Tracheal epithelial cell (primary cell): ENCODE measurements at places on chromosomes 7 and 10. TPM values are rescaled to one million over a fixed set of nuclear protein-coding genes. Genes with fewer than 3 reads are reported as not detected.

The C1QL3 gene
- 0.48 TPM in 1 of 2 replicates, not detected in the other for total RNA-seq

The HSPA14 gene
- 10.1 and 15.3 TPM in 2 replicates for total RNA-seq

The RADIL gene
- total RNA-seq, result not detected in 2 replicates

The PROSER2 gene
- 27.5 and 39.5 TPM in 2 replicates for total RNA-seq

The MKX gene
- 0.43 and 0.72 TPM in 2 replicates for total RNA-seq

The OTUD1 gene
- 9.9 and 15.3 TPM in 2 replicates for total RNA-seq

The CUX1 gene
- 39.3 and 52.9 TPM in 2 replicates for total RNA-seq

The SLC26A3 gene
- not detected in 2 replicates for total RNA-seq

The ABCF2 gene
- 70.1 and 85.5 TPM in 2 replicates for total RNA-seq

The TMEM178B gene
- total RNA-seq, result 0.21 and 4.8 TPM in 2 replicates

The SPAG6 gene
- total RNA-seq, result not detected in 2 replicates

The ARMC3 gene
- total RNA-seq, result 0.48 and 0.64 TPM in 2 replicates

The OPALIN gene
- not detected in 2 replicates for total RNA-seq

The LRGUK gene
- under 0.01 TPM in 1 of 2 replicates, not detected in the other for total RNA-seq

The GPRIN2 gene
- total RNA-seq, result 0.85 and 10.4 TPM in 2 replicates

The CFAP43 gene
- total RNA-seq, result 0.21 and 0.48 TPM in 2 replicates

The GUSB gene
- 16.6 and 21.2 TPM in 2 replicates for total RNA-seq

The RBP3 gene
- total RNA-seq, result not detected in 2 replicates

The FAM171A1 gene
- total RNA-seq, result 7.2 and 9.2 TPM in 2 replicates

The APBB1IP gene
- total RNA-seq, result 1.4 TPM in 1 of 2 replicates, not detected in the other

The ASIC3 gene
- total RNA-seq, result 0.21 TPM in 1 of 2 replicates, not detected in the other

The LRRN3 gene
- total RNA-seq, result under 0.01 TPM in 1 of 2 replicates, not detected in the other

The ATG9B gene
- 0.24 TPM in 1 of 2 replicates, not detected in the other for total RNA-seq
